Body of pancreas (tissue), 4 donors: ENCODE measurements at places on chromosomes 2 and 18.

- no peak for DNase-seq
Observed at GRCh38 chr2:152506843-152507242, 171.9 kb downstream of the FMNL2 start.

GRCh38 chr18:11844436-11844835 is 6.8 kb upstream of the CHMP1B start:
- DNase-seq, result no peak

DNA sequence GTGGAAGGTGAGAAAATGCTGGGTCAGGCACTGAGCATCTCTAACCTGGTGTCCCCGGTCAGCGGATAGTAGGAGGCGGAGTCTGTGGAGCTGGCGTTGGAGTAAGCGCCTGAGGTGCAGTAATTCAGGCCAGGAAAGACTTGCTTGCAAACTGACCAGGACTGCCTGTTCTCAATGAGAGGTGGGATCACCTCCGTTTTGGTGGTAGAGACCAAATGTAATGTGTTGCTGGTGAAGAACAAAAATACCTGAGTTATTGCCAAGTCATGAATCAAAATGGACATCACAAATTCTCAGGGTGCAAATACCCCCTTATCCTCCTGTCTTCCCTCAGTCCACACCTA is 24.2 kb downstream of the APOB start:
- no peak for DNase-seq

DNA sequence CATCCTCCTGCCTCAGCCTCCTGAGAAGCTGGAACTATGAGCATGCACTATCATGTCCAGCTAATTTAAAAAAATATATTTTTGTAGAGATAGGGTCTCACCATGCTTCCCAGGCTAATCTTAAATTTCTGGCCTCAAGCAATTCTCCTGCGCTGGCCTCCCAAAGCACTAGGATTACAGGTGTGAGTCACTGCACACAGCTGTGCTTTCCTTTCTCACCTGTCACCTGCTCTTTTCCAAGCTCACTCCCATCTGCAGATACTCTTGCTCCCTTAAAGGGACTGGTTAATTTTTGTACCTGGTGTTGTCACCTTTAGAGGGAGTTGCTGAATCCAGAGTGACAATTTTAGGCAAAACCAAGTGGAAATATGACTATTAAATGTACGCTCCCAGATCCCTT is 178.2 kb downstream of the LOXHD1 start:
- no peak for DNase-seq
